ENCODE measurements at places on chromosomes 1 and 21. TPM values are rescaled to one million over a fixed set of nuclear protein-coding genes. Genes with fewer than 3 reads are reported as not detected.

CFAP107 gene
- total RNA-seq: not detected

GBP7 gene
- total RNA-seq: 0.50 TPM

HSPB7 gene
- 2.5 TPM for total RNA-seq

B3GALT2 gene
- total RNA-seq: 0.43 TPM

LENEP gene
- not detected for total RNA-seq

TDRD5 gene
- not detected for total RNA-seq

- no peak overlapping the region for H3K27ac ChIP-seq
- DNase-seq: no peak
- H3K36me3 ChIP-seq: no peaks in the 10 kb centered on the region
- H3K27me3 ChIP-seq: no peaks in the 10 kb centered on the region
- no peak overlapping the region for H3K4me3 ChIP-seq
- peaks cover 24% of the 10 kb centered on the region for H3K4me1 ChIP-seq
These were observed 162.7 kb downstream of the ST6GALNAC3 start for GRCh38 chr1:76237211-76237610.

DNA sequence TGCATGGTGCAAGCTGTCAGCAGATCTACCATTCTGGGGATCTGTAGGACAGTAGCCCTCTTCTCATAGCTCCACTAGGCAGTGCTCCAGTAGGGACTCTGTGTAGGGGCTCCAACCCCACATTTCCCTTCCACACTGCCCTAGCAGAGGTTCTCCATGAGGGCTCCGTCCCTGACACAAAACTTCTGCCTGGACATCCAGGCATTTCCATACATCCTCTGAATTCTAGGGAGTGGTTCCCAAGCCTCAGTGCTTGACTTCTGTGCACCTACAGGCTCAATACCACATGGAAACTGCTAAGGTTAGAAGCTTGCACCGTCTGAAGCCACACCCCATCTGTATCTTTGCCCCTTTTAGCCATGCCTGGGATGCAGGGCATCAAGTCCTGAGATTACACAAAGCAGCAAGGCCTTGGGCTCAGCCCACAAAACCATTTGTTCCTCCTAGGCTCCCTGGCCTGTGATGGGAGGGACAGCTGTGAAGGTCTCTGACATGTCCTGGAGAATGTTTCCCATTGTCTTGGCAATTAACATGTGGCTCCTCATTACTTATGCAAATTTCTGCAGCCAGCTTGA is 117.0 kb upstream of the NFIA start:
- no peak overlapping the region for H3K4me3 ChIP-seq
- no peaks in the 10 kb centered on the region for H3K4me1 ChIP-seq
- no peak for DNase-seq

DNA sequence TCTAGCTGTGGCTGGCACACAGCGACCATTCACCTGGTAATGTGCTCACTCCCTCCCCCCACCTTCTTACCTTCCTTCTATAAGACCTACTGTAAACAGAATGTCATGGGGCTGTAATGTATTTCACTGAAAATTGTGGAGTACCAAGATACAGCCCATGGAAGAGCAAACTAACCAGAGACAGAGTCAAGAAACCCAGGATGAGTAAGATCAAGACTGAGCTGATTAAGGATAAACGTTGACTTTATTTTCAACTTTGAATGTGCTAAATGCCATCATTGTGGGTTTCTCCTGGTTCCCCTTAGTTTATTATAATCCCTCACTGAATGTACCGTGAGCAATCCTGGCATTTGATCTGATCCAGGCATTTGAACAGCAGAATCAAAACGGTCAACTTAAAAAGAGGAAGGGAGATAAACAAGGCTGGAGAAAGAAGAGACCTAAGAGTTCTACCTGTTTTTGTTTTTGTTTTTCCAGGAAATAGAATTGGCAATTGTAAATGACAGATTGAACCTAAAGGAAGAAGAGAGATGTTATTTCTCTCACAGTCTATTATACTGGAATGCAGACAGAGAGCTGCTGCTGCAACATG is 16.1 kb upstream of the ATP1B1 start:
- no peak for DNase-seq

DNA sequence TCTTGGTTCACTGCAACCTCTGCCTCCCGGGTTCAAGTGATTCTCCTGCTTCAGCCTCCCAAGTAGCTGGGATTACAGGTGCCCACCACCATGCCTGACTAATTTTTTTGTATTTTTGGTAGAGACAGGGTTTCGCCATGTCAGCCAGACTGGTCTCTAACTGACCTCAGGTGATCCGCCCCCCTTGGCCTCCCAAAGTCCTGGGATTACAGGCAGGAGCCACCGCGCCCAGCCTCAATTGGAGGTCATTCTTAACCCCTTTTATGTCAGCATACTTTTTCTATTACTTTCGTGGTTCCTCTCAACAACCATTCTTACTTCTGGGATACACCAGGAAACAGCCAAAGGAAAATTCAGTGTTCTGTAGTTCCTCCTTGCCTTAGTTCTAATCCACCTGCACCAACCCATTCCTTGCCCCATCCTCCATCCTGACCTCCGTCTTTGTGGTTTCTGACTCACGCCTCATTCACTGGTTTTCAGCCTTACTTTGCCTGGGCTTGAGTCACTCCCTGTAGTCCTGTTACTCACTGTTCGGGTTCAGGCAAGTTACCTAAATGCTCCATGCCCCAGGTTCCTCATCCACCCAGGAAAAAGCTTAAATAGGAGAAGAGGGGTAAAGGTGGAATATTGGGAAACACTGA is 12.9 kb upstream of the BCL10 start:
- H3K4me1 ChIP-seq: no peaks in the 10 kb centered on the region
- no peaks in the 10 kb centered on the region for H3K27me3 ChIP-seq
- peak overlapping the region; percentile 18 for H3K27ac ChIP-seq
- no peak for DNase-seq

GRCh38 chr1:9732123-9732971 is 80.8 kb downstream of the PIK3CD start:
- no peak for DNase-seq
- H3K4me3 ChIP-seq: no peak overlapping the region
- H3K36me3 ChIP-seq: peaks cover 99% of the 10 kb centered on the region
- H3K4me1 ChIP-seq: no peaks in the 10 kb centered on the region
- H3K27me3 ChIP-seq: no peaks in the 10 kb centered on the region

DNA sequence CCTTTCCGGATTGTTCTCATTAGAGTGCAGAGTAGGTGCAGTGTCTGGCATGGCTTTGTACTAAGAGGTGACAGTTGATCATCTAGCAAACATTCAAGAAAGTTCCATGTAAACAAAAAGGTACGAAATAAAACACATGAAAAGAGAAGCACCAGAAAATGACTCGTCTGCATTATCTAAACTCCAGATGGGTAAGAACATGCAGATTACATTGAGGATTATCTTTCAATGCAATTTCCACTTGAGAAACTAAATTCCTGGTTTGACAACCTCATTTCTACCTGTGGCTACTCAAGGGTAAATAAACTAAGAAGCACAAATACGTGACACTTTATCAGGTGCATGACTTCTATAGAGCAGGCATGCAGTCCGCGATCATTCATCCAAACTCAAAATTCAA is 17.6 kb downstream of the SLC30A10 start:
- H3K4me3 ChIP-seq: no peak overlapping the region
- DNase-seq: no peak
- no peaks in the 10 kb centered on the region for H3K27me3 ChIP-seq
- H3K4me1 ChIP-seq: no peaks in the 10 kb centered on the region
- H3K36me3 ChIP-seq: no peaks in the 10 kb centered on the region
- H3K27ac ChIP-seq: no peak overlapping the region

- no peak overlapping the region for H3K4me3 ChIP-seq
- H3K27ac ChIP-seq: no peak overlapping the region
- no peaks in the 10 kb centered on the region for H3K36me3 ChIP-seq
- DNase-seq: peak; percentile 48
- H3K4me1 ChIP-seq: peaks cover 40% of the 10 kb centered on the region
These were observed 3.1 kb upstream of the WNT3A start for GRCh38 chr1:228003461-228004330.

DNA sequence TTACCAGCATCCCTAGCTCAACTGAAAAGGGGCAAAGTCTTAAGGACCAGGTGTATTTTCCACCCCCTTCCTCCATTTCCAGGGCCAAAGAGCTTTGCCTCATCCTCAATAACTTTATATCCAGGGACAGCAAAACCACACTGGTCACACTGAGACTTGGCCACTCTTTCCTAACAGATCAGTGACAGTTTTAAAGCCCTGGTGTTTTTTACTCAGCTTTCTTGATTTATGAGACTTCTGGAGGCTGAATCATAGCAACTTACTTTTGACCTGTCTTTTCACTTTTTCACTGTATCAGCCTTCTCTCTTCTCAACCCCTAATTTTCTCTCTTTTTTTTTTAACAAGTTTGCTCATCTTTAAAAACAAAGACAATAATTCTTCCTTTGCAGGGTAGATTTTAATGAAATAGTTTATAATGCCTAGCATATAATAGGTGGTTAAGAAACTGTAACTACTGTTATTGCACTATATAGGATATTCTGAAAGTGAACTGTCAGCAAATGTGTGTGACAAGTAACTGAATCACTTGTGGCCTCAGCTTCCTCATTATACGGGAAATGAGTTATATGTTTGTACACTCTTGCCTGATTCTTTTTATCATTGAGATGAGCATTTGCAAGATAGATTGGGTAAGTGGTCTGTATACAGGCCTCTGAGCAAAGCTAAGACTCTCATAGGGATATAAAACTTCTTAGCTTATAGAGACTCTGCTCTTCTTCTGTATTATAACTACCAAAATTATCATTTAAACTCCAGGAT is 19.7 kb upstream of the DYNLT5 start:
- no peaks in the 10 kb centered on the region for H3K27me3 ChIP-seq
- H3K4me1 ChIP-seq: peaks cover 7% of the 10 kb centered on the region
- no peak for DNase-seq
- no peaks in the 10 kb centered on the region for H3K36me3 ChIP-seq

DNA sequence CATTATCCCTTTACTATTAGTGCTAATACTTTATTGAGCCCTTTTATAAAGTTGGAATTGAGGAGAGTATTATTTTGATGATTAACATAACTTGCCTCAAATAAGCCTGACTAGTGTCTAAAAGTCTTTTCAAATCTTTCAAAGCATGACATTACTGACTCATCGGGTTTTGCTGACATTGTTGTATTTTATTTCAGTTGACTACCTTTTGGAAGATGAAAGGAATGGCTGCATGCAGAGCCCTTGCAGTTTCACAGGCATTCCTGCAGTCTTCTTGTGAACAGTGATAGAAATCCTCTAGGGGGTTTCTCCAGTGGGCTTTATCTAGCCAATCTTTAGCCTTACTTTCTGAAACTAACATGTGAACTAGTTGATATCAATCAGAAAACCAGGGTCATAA is 43.0 kb upstream of the TMEM61 start:
- no peak overlapping the region for H3K27ac ChIP-seq
- H3K4me3 ChIP-seq: no peak overlapping the region
- peaks cover 7% of the 10 kb centered on the region for H3K4me1 ChIP-seq
- no peaks in the 10 kb centered on the region for H3K27me3 ChIP-seq
- no peak for DNase-seq
